NCI-H2107 (cell line): ENCODE measurements at places on chromosomes 1 and 21.
A peak's percentile ranks its signal among the peaks of the same experiment; 100 is the strongest.

- DNase-seq: no peak
Measured at GRCh38 chr1:182350839-182351238, 40.8 kb downstream of the GLUL start.

DNA sequence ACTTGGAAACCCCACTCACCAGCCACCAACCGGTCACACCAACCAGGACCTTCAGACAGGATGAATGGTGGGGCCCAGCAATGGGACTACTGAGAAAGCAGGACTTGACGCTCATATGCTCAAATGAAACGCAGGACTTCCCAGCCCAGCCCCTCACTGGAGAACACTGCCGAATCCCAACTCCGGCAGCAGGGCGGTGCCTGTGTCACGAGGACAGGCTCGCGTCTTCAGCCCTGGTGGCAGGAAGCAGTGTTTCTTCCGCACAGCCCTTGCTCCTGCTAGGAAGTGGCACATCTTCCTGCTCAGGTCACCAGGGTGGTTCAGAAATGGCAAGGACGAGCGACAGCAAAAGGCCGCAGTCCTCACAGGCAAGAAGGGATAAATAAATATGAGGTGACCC is 38.9 kb downstream of the CD58 start:
- DNase-seq: no peak

- no peak for DNase-seq
Measured at GRCh38 chr1:115764541-115764940, 4.0 kb downstream of the CASQ2 start.

DNA sequence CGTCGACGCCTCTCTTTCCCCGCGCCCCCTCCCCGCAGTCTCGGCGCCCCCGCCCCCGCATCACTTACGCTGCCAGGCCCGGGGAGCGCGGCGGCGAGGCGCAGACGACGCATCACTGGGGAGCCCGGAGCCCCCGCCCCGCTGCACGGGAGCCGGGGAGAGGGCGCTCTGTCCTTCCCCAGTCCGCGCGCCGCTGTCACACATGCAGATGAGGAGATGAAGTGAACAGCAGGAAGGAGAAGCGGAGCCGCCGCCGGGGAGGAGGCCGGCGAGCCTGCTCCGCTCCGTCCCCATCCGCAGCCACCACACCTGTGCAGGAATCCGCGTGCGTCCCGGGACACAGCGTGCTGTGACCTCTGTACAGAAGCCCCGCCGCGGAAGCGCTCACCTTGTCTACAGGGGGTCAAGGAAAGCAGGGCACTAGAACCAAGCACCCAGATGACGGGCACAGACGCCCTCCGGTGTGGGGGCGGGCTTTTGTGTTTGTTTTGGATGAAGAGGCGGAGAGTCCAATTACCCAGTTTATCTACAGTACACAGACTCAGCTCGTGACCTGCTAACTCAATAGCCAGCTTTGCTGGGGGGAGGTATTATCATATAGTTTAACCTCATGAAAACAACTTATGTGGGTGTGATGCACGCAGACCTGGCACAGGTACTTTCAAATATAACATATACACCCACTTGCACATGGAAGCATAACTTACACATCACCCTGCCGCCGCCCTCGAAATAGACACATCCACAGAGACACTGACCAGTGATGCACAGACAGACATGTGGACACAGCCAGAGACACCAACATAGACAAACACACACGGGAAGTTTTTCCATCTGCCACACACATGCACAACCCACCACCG is 12.4 kb downstream of the KLHDC8A start:
- DNase-seq: no peak

DNA sequence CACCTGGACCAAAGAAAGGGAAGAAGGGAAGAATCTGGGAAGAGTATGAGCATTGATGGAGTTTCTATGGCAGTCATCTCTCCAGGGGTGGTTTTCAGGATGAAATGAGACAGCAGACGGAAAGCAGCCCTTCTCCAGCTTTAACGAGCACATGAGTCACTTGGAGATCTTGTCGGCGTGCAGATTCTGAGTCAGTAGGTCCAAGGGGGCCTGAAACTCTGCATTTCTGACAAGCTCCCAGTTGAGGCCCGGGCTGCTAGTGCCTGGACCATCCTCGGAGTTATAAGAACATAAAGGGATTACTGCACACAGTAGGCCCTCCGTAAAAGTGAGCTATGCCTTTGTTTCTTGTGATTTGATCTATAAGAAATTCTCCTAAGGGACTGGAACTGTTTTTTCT is 17.6 kb downstream of the HSPG2 start:
- DNase-seq: no peak

DNA sequence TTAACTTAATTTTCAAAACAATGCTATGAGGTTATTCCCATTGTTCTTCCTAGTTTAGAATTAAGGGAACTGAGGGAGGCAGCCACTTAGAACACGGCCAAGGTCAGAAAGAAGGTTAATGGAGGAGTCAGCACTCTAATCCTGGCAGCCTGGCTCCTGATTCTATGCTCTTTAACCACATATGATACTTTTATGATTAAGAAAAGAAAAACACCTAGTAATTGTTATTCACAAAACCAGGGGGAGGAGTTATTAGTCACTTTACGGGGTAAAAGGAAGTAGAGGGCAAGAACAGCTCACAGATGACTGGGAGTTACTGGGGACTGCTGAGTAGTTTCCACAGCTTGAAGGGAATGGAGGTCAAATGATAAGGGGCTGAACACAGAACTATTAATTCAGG is 38.6 kb downstream of the GADD45A start:
- DNase-seq: no peak

DNA sequence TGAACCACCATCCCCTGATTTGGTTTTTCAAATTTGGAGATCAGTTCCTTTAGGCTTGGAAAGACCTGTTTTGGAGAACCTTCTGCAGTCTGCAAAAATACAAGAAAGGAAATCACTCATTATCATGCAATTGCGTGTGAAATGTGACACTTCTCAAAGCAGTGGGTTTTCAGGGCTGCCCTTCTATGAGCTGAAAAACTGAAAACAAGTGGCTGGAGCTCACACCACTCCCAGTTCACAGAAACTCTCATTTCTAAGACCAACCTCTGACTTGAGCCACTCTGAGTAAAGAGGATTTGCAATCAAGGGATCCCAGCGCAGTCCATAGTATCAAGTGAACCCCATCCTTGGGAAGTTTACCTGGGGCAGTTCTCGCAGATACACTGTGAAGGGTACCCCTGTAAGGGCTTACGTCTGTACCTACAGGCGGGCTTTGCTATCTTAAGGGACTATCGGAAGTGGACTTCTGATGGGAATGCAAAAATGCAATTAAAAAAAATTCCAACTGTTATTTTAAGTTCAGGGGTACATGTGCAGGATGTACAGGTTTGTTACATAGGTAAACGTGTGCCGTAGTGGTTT is 12.8 kb downstream of the SH2D1B start:
- DNase-seq: no peak

DNA sequence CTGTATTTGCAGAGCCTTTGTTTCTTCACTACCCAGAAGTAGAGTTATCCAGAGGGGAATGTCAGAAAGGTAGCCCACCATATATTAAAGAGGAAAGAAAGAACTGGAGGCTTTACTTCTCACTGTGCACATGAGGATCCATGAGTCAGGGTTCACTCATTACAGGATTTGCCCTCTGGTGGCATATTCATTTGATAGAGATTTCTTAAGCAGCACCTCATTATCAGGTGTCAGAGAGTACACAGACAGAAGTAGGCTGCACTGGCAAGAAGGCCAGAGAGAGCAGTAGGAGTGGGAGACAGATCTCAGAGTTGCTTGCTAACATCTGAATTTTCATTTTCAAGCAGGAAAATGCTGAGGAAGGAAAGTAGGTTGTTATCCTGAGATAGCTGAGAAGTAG is 123.8 kb downstream of the PIK3R3 start:
- no peak for DNase-seq

DNA sequence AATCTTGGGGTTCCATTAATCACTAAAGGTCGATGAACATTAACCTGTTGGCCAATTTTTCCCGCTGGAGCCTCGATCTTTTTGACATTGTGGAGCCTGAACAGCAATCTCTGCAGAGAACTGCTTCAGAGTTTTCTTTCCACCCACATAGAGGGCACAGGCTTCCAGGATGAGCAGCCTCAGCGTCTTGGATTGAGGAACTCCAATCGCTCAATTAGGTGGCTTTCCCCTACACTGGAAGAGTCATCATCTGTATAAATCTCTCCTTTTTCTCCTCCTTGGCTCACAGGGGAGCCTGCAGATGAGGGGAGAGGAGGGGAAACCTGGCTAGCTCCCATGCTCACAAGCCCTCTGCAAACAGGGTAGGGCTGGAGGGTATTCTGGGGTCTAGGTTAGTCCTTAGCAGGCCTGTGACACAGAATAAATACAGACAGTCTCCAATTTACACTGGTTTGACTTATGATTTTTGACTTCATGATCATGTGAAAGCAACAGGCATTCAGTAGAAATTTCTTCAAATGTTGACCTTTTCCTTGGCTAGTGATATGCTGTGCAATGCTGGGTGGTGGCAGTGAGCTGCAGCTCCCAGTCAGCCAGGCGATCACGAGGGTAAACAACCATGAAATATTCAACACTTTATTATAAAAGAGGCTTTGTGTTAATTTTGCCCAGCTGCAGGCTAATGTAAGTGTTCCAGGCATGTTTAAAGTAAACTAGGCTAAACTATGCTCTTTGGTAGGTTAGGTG is 80.8 kb downstream of the PGBD5 start:
- no peak for DNase-seq

DNA sequence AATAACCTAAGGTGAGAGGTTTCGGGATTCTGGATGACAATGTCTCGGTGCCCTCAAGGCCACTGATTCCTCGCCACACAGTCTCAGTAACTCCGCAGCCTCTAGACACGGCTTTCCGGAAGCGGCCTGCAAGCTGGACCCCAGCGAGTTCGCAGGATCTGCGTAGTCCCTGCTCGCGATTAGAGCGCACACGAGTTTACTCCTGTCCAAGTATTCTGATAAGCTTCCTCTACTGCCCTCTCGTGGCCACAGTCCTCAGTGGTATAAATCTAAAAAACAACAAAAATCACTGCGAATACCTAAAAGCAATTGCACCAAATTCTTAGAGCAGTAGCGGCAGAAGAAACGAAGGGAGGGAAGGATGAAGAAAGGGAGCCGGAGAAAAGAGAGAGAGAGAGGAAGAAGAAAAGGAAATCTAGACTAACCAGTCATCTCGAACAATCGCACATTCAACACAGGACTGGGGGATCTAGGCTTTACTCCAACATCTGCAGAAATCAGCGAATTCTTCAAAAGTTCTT is 1.1 kb upstream of the PLXNA2 start:
- DNase-seq: peak; percentile 80

GRCh38 chr1:6775261-6776043 is 9.8 kb upstream of the CAMTA1 start:
- DNase-seq: no peak
